ENCODE measurements at places on chromosomes 6 and 20.

- no peak for DNase-seq
Measured at GRCh38 chr6:157683707-157684106, 139.3 kb upstream of the SNX9 start.

DNA sequence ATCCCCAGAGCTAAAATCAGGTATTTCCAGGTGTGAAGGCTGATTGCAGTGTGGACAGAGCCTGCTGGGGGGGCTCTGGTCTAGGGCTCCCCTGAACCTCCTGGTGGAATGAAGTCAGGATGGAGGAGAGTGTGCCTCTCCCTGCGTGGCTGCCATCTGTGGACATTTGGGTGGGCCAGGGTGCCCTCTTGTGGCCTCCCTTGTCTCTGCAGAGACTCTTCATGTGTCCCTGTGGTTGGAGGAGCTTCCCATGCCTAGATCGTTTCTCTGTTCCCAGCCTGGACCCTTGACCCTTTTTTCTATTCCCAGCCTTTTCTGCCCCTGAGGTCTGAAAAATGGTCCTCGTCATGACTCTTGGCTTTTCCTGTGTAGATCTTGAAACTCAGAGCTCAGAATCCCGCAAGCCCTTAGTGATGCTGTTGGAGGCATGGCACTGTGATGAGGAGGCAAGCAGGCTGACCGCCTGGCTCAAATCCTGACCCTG lies 9.9 kb upstream of the PSMF1 start:
- no peak for DNase-seq

DNA sequence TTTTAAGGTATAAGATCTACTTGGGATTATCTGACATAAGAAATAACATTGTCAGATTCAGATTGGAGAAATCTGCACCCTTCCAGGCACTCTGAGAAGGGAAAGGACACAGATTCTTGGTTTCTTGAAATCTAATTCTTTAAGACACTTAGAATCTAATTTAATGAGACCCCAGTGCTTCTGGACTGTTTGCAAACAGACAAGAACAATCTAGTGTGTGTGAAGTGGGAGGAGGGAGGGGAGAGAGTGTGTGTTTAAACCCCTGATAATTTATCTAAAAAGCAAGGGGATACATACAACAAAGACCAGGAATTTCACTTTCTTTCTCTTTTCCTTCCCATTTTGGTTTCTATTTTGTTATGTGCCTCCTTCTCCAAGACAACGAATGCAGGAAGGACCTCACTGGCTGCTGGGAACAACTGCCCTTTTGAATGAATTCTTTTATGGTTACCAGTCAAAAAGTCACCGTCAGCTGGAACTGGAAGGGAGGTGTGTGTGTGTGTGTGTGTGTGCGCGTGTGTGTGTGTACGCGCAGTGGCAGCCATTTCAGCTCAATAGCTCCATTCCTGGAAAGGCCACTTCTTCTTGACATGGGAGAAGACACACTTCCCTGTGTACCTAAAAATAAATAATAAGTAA lies 129.4 kb downstream of the BCAS1 start:
- DNase-seq, result no peak

GRCh38 chr6:7899101-7899888 lies 11.3 kb downstream of the TXNDC5 start:
- DNase-seq, result no peak

DNA sequence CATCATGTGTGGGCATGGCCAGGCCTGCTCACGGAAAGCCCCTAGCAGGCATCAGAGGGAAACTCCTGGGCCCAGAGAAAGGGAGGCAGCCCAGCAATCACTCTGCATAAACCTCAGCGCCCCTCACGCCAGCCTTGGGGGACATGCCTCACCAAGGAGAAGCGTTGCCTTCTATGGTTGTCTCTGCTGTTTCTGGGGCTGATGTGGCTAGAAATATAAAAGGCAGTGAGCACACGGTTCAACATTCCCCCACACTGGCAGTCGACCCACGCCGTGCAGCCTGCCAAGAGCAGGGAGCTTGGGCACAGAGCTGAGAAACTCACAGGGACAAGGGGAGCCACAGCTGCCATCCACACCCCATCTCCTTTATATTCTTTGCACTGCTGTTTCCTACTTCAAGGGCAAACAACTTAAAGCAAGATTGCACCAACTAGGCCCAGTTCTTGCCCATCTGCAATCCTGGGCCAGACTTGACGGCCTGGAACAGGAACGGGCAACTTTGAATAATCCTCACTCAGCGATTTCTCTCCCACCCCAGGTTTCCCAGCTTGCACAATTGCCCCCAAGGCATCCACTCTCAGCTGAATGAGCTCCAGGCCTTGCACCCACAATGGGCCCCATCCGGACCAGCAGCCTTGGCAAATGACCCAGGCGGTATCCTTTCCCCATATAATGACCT lies 35.5 kb upstream of the FOXC1 start:
- DNase-seq, result no peak

GRCh38 chr6:77468939-77469338 lies 5.6 kb upstream of the HTR1B start:
- DNase-seq, result no peak

DNA sequence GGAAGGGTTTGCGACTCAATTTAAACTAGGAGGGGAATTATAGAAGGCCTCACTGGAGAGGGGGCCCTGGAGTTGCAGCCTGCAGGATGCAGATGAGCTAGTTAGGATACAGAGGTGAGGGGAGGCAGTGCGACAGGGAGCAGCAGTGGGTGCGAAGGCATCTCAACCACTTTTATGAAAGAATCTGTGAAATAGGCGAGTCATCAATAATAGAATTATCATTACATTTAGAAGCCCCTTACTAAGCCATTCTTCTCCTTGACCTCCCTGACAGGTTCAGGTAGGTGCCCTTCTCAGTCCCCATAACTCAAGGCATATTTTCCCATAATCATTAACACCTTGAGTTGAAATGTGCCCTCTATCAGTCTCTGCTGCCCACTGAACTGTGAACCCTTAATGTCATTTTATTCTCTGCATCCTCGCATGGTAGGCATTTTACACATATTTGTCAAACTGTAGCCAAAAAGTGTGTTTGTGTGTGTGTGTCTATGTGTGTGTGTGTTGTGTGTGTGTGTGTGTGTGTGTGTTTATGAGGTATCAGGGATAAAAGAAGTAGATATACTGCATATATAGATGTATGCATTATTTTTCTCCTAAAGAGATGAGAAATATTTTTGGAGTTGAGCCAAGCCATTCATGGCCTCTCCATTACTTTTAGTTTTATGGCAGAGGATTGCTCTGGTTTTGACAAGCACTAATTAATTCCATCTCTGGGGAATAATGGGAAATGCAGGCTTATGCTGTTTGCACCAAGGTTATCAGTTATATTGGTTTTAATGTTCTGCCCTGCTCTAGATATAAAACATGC lies 898.8 kb downstream of the KIF16B start:
- DNase-seq, result no peak

DNA sequence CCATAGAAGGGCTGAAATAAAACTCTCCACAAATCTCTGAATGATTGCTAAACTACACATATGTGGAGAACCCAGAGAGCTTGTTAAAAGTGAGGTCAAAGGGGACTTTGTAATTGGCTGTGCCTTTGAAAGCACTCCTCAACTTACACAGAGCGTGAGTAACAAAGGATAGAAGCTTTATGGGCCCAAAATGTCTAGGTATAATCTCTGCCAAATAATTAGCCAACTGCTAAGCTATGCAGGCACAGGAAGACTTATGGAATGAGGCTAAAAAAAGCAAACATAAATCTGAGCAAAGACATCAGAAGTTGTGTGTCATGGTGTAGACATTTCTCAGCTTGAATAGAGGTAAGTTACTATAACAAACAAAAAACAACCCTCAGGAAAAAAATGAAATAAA lies 23.3 kb upstream of the UST start:
- no peak for DNase-seq

DNA sequence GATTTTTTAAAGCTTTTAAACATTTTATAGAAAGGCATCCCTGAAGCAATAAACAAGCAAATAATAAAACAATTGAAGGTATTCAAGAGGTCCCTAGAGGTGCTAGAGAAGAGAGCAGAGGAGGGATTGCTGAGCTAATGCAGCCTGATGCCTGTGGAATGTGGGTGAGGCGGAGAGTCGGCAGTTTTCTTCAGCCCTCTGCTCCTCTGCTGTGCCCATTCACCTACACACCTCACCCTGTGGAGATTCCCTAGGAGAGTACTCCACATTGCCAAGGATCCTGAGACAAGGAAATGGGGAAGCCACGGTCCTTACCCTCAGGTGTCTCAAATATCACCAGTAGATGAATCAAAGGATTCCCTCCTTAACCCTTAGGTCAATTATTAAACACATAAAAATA lies 199.8 kb upstream of the POU3F2 start:
- no peak for DNase-seq

- no peak for DNase-seq
Measured at GRCh38 chr6:113315879-113316278, 541.3 kb upstream of the MARCKS start.

- no peak for DNase-seq
Measured at GRCh38 chr20:35735826-35736470, 6.1 kb downstream of the RBM39 start.

- peak; percentile 48 for DNase-seq
Measured at GRCh38 chr20:33679758-33680485, 5.7 kb upstream of the NECAB3 start.

- no peak for DNase-seq
Measured at GRCh38 chr6:106077170-106077569, 9.0 kb upstream of the PRDM1 start.

Measured in ovary (tissue), 10 donors.